ENCODE measurements at places on chromosomes 2 and 18.

DNA sequence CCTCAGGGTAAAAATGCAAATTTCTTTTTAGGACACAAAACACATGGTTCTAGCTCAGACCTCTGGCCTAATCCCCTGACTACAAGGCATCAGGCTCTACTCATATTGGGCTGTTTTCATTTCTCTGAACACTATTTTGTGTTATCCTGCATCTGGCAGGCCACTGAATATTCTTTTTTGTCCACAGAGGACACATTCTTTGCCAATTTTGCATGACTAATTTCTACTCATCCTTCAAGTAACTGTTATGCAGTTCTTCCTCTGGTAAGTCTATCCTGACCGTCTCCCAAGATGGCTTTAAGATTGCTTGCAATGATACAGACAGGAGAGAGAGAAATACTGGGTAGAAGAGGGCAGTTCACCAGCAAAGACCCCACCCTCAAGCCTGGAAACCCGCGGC, 107.6 kb upstream of the RGPD4 start:
- H3K27ac ChIP-seq, result no peak overlapping the region
- H3K4me1 ChIP-seq, result no peaks in the 10 kb centered on the region
- no peak overlapping the region for H3K4me3 ChIP-seq
- H3K27me3 ChIP-seq, result no peaks in the 10 kb centered on the region
- DNase-seq, result no peak
- H3K36me3 ChIP-seq, result no peaks in the 10 kb centered on the region

DNA sequence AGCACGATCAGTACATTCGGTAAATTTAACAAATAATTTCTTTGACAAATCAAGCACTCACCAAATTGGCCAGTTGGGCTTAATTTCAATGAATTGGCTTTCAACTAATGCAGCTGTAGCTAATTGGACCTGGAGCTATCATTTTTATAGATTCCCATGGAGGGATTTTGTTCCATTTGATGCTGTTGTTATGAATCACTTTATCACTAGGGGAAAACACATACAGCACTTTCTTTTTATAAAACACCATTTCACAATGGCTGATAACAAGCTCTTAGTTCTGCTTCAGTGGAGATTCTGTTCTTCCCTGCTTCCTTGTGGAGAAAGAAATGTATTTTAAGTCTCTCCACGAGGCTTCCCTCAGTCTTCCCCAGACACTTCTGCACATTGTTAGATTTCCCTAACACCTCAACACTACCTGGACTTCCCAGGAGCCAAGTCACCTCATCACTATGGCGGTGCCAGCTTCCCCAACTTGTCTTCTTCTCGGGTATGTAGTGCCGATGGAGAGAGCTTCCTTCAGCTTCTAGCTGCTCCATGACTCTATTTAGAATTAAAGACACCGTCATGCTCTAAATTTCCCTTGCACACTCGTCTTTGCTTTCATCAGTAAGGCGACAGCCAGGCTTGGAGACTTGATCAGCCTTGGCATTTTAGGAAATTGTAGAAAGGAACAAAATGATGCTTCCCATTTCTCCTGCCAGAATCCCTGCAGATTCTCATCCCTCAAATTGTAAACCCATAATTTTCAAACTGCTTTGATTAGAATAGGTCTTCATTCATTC, 72.0 kb downstream of the INPP5D start:
- H3K27me3 ChIP-seq, result no peaks in the 10 kb centered on the region
- peaks cover 26% of the 10 kb centered on the region for H3K36me3 ChIP-seq
- no peak for DNase-seq
- H3K27ac ChIP-seq, result no peak overlapping the region
- H3K4me3 ChIP-seq, result no peak overlapping the region

- no peak overlapping the region for H3K27ac ChIP-seq
- H3K4me1 ChIP-seq, result peaks cover 31% of the 10 kb centered on the region
- DNase-seq, result peak; percentile 57
- H3K4me3 ChIP-seq, result no peak overlapping the region
Measured at GRCh38 chr2:121613152-121613551, 36.1 kb downstream of the CLASP1 start.

DNA sequence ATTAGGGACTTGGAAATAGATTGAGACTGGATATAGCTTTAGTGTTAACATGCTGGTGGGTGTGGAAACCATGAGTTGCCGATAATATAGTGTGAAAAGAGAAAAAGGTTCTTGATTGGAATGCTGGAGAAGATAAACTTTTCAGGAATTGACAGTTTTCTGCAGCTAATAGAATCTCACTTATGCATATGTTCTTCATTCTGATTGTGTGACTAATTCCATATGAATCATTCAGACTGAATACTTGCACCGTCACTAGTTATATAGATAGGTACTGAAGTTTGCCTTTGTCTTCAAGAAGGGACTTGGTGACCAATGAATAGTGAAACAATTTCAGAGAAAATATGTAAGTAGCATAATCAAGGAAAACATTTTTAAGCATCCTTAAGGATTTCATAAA, 225.7 kb upstream of the FOSL2 start:
- H3K27me3 ChIP-seq, result no peaks in the 10 kb centered on the region
- no peak overlapping the region for H3K4me3 ChIP-seq
- H3K36me3 ChIP-seq, result no peaks in the 10 kb centered on the region
